Activated T-cell treated with anti-CD3 and anti-CD28 coated beads, Interleukin-2, amount 50 U/mL, for 72 hours (primary cell): ENCODE measurements at places on chromosomes 5 and 9. TPM values are rescaled to one million over a fixed set of nuclear protein-coding genes. Genes with fewer than 3 reads are reported as not detected.

DNA sequence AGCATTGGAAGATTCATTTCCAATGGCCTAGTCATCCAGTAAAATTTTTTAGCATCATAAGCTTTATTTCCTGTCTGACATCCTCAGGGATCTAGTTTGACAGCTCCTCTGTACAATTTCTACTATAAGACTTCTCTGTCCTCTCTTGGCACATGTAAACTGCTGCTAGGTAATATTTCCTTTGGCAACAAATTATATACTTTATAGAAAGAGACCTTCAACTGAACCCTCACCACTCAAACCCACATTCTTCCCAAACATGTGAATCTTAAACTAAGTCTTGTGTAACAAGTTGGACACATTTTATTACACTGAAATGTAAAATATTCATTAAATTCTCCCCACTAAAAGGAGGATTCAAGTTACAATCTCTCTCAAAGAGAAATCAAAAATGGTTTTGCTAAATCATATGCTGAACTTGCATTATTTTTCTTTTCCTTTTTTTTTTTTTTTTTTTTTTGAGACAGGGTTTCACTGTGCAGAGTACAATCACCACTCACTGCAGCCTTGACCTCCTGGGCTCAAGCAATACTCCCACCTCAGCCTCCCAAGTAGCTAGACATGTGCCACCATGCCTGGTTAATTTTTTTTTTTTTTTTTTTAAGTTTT is 36.9 kb downstream of the SCAI start:
- no peak for DNase-seq

The SPATA6L gene
- total RNA-seq: 0.90 TPM

The SELENOP gene
- total RNA-seq: 0.34 TPM

The HAVCR2 gene
- 19.7 TPM for total RNA-seq

The COMMD10 gene
- total RNA-seq: 21.9 TPM

The SYNPO gene
- total RNA-seq: 0.36 TPM
